ENCODE measurements at places on chromosomes 7 and 10.

- no peak for DNase-seq
These were observed 9.3 kb upstream of the UNCX start for GRCh38 chr7:1223196-1223981.

GRCh38 chr10:121617176-121617575 lies 18.9 kb upstream of the FGFR2 start:
- DNase-seq = no peak

DNA sequence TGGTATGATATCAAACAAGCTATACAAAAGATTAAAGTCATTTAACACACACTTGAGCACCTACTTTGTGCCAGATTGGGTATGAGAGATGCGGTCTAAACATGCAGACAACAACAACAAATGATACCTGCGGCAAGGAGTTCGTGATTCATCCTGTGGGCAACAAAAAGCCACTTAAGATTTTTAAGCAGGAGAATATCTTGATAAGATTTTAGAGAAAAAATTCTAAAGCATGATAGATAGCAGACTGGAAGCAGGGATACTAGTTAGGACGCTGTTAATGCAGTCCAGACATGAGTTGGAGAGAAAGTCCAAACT lies 1.6 kb upstream of the KBTBD2 start:
- DNase-seq = no peak

DNA sequence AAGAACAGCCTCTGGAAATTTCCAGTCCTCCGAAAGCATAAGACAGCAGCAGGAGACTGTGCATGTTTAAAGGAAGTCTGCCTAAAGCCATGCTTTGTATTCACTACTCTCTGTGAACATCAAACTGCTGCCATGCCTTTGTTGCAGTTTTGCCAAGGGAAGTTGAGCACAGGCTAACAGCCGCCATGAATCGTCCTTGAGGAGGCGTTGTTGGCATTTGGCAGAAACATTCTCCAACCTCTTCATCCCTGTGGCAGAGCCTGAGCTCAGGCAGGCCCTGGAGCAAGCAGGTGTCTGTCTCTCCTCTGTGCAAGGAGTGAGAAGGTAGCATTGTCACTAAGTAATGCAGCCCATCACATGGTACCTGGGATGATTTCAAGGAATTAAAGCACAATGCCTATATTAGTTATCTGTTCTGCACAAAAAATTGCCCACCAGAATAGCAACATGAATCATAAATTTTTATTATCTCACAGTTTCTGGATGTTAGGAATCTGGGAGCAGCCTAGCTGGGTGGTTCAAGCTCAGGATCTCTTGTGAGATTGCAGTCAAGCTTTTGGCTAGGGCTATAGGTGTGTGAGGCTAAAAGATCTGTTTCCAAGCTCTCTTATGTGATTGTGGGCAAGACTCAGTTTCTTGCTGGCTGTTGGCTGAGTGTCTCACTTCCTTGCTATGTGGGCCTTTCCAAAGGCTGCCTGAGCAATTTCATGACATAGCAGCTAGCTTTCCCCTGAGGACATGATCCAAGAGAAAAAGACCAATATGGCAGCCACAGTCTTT lies 46.5 kb upstream of the KIAA1217 start:
- DNase-seq = peak; percentile 6

DNA sequence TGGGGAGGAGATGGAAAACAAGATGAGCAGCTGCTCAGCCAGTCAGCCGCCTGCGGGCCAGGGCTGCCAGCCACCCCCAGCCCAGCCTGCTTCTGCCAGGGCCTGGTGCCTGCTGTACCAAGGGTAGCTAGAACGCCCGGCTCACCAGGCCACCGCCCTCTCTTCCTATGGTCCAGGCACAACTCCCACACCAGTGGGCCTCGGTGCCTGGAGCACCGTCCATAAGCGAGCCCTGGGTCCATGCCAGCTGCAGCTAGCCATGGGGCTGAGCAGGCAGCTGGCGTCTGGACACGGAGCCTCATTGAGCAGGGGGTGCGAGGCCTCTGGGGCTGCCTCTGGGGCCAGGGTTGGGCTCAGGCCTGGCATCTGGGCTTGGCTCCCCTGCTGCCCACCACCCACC lies 8.5 kb upstream of the RABGEF1 start:
- DNase-seq = no peak

DNA sequence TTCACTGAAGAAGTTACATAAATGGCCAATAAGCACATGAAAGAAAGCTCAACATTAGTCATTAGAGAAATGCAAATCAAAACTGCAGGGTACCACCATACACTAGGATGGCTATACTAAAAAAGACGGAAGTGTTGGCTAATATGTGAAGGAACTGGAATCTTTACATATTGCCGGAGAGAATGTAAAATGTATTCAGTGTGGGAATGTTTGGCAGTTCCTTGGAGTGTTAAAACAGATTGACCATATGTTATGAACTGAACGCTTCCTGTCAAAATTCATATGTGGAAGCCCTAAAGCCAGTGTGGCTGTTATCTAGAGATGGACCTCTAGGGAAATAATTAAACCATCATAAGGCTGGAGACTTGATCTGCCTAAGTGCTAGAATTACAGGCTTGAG lies 33.1 kb downstream of the SUV39H2 start:
- DNase-seq = no peak

DNA sequence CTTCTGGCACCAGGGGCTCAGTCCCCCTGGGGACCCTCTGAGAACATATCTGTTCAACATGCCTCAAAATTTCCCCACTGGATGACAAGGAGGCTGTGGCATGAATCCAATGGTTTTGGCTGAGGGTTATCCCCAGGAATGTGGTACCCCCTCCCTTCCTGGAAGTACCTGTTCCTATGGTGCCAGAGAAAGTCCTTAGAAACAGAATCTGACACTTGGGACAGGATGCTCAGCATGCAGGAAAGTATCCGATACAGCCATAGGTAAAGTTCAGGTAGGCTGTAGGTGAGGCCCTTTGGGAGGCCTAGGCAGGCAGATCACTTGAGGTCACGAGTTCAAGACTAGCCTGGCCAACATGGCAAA lies 42.7 kb upstream of the A1CF start:
- DNase-seq = no peak

DNA sequence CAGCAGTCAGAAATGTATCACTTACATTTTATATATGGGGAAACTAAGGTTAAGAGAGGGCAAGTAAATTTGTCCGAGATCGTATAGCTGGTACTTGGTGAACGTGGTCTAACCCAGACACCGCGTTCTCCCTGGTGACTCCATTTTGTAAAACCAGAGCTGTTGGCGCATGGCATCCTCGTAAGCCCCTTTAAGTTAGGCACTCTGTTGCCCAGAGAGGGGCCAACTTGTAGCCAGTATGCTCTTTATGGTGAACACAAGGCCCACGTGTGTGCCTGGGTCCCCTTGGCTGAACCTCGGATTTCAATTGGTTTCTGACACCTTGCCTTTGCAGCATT lies 39.7 kb upstream of the ZNF518A start:
- DNase-seq = no peak

GRCh38 chr10:124705817-124706461 lies 38.2 kb downstream of the FAM53B start:
- peak; percentile 34 for DNase-seq

DNA sequence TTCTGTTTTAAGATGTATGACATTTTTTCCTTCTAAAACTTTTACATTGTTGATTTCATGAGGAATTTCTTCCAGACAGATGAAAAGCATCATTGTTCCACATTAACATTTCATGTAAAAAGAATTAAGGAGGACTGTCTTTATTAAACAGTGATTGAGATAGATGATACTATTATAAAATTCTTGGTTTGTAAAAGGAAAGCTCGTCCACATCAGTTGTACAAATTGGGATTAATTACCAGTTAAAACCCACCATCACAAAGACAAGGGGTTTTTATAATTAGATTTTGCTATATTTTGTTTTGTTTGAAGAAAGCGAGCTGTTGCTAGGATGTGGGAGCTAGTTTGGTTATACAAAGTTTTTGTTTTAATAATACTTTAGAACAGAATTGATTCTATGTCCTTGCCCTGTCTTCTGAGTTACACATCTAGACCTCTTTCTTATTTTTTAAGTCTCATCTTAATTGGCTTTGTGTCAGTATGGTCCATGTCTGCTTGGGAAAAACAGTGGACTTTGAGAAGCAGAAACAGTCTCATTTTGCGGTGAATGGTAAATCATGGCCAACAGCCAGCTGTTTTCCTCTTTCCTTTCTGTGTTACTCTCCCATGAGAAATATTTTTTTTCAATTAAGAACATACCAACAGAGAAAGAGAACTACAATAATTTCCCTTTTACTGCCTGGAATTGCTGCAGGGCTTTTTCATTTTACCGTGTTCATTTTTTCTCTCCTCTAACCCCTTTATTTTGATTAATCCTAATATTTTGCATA lies 3.2 kb downstream of the TES start:
- peak; percentile 40 for DNase-seq

DNA sequence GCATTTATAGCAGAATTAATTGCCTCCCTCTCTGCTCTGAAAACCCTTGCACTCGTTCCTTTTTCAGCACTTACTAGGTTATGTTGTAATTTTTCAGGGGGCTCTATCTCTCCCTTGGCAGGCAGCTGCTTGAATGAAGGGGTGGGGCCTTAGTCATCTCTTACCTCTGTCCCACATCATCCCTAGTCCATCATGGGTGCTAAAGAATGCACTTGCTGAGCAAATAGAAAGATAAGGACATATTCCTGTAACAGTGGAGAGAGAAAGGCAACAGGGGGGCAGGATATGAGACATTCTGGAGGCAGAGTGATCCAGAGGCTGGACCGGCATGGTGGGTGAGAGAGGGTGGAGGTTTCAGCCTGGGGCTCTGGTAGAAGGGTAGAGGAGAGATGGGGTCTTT lies 60.0 kb downstream of the MINDY4 start:
- DNase-seq = peak; percentile 86

DNA sequence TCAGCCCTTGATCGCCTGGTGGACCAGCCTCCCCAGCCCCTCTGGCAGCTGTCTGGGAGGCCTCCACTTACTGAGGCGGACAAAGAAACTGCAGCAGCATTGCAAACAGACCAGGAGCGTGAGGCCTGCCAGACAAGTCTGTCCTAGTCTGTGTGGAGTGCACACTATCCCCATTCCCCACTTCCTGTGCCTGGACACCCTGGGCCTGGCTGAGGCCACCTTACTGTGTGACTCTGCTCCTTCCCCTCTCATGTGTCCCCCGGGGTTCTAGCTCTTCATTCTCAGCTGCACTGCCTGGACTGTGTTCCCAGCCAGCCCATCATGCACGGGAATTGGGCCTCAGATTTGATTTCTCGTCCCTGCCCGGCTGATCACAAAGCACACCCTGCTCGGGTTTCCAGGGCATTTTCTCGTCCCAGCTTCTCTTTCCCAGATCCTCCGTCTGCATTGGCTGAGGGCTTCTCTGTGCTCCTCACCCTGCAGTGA lies 16.7 kb upstream of the C10orf90 start:
- no peak for DNase-seq

GRCh38 chr10:30392564-30392990 lies 41.4 kb upstream of the MAP3K8 start:
- DNase-seq = peak; percentile 65

DNA sequence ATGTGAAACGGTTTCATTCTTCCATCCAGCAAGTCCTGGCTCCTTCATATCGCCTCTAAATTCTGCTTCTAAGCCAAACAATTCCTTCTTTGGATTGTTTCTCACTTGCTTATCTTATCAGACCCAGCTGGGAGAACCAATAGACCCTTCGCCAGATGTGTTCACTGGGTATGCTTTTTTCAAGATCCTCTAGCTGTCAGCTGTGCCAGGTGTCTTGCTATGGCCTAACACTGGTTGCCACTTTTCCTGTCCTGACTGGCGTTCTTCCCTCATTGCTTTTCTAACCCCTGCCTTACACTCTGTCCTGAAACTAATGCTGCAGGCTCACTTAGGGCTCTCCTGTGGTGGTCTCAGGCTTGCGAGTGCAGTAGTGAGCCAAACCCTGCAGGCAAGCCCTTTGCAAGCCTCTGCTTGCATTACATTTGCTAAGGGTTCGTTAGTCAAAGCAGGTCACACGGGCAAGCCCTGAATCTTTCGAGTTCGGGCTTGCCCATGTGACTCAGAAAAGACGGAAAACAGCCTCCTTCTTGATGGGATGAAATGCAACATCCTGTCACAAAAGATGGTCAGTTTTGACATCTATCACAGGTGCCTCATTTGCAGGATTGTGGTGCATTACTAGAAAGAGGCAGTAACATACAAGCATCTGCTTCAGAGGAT lies 92.8 kb downstream of the VWC2 start:
- no peak for DNase-seq

- no peak for DNase-seq
These were observed 61.1 kb downstream of the GATA3 start for GRCh38 chr10:8115618-8115980.

DNA sequence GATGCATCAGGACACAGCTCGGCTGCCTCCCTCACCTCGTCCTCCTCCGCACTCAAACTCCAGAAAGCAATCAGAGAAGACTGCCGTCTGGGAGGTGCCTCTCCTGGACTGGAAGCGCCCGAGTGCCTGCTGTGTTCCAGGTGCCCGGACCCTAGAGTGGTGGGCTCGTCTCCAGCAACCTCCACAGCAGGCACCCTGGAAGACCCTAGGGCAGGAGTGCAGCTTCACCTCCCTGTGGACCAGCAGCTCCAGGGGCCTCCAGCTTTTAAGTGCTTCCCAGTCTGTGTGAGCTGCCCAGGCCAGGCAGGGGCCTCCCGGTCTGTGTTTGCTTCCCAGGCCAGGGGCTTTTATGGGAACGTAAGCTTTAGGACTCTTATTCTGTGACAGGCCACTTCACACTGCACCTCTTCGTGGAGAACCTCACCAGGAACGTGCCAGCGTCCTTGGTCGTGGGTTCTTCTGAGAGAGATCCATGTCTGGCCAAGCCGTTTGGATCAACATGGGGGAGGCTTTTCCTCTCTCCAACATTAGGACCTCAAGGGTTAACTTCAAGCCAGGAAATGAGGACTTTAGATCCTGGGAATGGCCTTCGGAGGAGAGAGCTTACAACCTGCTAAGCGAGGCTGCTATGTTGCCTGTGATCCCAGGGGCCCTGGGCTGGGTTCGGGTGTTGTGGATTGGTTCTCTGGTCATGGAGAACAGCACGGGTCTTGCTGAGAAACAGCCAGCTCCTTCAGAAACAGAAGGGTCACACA lies 5.9 kb upstream of the PWWP2B start:
- no peak for DNase-seq

DNA sequence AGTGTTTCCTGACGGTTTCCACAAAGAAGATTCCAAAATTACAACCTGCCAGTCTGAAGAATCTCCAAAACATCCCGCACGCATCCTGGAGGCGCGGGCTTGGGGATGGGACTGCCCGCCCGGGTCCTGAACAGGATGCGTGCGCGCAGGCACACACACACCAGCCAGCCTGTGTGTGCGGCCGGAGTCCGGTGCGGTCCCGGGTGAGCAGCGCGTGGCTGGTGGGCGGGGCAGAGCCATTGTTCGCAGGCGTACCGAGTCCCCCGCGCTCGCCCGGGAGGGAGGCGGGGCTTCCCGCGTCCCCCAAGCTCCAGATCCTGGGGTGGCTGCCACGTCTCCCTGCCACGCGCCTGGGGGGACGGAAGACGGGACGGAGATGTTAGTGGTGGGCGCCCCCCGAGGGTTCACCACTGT lies 675 bp upstream of the SCD start:
- peak; percentile 63 for DNase-seq

Measured in fibroblast of the aortic adventitia (primary cell).